ENCODE measurements at places on chromosomes 3 and 15. TPM values are rescaled to one million over a fixed set of nuclear protein-coding genes. Genes with fewer than 3 reads are reported as not detected.

CTXN2 gene
- 0.02 TPM for polyA plus RNA-seq

SHC4 gene
- polyA plus RNA-seq = 1.9 TPM

PCLAF gene
- polyA plus RNA-seq = 46.0 TPM

DNA sequence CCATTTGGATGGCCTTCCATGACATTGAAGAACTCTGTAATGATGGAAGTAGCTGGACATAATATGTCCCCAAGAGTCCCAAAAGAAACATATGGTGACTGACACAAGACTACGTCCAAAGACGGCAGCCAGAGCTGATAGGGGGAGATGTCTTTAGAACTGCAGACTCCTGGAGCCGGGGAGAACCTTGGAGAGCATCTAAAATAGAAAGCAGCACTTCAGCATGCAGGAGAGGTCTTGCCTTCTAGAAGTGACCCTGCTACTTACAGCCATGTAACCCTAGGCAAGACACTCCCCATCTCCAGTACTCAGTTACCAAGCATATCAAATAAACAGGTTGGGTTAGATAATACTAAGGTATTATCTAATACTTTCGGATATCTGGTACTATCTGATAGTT is 143.8 kb upstream of the BCL6 start:
- DNase-seq = no peak

DNA sequence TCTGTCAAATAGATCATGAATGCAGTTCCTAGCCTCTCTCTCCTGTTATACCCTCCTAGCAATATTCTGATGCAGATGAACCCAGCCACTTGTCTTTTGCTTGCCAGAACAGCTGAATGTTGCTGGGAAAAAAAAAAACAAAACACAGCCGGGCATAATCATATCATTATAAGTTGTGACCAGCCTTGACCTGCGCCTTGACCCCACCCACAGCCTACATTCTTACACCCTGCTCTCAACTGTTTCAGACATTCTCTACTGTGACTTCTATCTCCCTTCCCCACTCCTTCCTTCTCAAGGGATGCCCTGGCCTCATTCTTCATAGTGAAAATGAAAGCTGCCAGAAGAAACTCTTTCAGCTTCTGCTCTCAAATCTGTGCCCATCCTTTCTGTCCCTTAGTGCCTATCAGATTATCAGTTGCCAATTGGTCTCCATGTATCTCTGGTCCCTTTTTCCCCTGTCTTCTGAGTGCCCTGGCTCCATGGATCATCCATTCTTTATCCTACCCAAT is 389.1 kb upstream of the TPRG1 start:
- DNase-seq = no peak

DNA sequence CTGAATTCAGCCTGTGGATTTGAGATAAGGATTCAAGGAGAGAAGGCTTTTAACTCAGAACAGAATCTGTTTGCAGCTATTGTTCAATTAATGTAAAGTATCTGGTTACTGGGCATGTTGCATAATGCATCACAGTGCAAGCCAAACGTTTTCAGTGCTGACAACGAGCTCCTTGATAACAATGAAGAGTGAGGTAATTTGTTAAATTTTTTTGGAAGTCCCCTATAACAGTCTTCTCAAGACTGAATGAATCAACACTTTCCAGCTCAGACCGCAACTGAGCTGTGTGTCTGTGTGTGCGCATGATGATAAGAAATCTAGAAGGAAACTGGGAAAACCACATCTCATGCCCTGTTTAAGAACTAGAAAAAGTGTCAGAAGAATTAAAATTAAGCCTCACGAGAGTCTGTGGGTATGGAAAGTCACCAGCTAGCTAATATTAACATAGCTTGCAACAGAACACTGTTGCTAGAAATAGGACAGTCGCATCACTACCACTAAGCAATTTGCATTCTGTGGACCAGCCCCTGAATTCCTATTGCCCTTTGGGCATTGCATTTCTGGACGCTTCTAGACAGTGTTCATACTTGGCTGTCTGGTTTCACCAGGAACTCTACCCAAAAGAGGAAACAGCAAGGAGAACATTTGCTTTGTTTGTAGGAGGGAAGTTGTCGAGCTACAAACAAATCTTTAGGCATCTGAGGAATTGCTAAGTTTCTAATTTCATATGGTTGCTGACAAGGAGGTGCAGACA is 43.7 kb upstream of the ATP2C1 start:
- peak; percentile 38 for DNase-seq

DNA sequence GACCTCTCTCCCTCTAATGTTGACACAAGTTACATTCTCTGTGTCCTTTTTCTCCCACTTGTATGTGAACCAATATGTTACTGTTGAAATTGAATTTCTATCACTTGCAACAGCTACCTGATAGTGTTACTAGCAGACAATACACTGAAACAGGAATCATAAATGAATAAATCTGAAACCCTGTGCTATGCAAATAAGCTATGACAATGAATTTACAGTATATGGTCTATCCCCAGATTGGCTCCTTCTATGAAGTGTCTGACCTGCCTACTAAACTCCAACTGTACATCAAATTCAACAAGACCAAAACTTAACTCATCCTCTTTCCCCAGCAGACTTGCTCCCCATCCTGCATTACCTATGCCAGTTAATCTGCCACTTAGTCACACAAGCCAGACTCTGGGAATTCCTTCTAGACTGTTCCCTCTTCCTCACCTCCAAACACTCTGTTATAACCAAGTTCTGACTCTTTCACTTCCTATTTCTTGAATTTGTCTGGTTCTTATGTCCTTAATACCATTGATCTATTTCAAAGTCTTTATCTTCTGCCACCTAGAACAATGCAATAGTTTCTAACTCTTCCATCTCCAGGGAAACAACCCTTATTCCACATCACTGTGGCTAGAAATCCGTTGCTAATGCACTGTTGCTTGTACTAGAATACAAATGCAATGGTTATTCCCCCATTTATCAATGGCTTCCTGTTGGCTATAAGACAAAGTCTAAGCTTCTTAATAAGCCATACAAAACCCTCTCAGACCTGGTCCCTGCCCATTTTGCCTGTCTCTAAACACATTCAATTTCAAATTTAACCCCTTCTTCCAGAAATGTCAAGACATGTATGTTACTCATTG is 13.4 kb upstream of the ZNF639 start:
- no peak for DNase-seq

- no peak for DNase-seq
These were observed 1.6 kb downstream of the FRMD4B start for GRCh38 chr3:69384326-69384725.

DNA sequence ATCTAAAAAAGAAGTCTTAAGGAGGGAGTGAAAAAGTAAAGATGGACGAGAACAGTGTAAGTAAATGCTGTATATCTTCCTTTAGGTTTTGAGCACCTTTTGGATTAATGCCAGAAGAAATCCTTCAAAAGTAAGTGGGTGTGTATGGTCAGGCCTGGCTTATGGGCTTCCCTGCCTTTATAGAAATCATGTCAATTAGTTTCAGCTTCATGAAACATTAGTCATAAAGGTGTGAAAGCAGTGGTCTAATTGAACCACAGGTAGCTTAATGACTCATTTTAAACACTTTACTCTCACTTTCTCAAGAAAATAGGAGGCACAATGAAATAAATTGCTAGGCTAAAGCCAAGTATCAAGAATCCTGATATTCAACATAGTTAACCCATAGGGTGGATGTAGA is 467.4 kb upstream of the DPPA4 start:
- no peak for DNase-seq

DNA sequence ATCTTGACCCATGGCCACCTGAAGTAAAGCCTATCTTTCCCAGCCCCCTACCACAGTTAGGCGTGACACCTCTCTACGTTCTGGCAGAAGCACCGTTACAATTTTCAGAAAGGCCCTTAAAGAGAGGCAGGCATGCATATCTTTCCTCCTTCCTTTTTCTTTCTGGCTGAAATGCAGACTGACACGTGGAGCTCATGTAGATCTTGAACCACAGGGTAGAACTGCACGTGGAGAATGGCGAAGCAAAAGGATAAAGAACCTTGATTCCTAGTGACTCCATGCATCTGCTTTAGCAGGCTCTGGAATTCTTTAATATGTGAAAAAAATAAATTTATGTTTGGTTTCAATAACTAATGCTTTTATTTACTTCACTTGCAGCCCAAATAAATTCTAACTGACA is 166.6 kb downstream of the CPNE4 start:
- no peak for DNase-seq

GRCh38 chr3:174620138-174620537 is 239.0 kb upstream of the NAALADL2 start:
- no peak for DNase-seq

DNA sequence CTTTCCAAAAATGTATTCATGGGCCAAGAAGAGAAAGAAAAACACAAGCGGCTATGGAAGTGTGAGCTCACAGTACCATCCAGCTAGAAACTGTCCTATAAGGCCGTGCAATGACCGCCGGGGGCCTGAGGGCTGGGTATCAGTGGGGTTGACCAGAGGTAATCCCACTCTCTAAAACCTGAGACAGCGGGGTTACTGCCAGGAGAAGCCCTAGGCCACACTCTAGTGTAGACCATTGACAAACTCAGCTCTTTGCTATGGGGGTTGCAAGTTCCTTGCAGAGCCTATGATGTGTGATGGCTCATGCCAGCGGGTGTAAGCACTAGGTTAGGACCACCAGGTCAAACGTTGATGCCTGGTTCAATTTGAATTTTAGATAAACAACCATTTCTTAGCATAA is 25.9 kb upstream of the SLCO2A1 start:
- no peak for DNase-seq

DNA sequence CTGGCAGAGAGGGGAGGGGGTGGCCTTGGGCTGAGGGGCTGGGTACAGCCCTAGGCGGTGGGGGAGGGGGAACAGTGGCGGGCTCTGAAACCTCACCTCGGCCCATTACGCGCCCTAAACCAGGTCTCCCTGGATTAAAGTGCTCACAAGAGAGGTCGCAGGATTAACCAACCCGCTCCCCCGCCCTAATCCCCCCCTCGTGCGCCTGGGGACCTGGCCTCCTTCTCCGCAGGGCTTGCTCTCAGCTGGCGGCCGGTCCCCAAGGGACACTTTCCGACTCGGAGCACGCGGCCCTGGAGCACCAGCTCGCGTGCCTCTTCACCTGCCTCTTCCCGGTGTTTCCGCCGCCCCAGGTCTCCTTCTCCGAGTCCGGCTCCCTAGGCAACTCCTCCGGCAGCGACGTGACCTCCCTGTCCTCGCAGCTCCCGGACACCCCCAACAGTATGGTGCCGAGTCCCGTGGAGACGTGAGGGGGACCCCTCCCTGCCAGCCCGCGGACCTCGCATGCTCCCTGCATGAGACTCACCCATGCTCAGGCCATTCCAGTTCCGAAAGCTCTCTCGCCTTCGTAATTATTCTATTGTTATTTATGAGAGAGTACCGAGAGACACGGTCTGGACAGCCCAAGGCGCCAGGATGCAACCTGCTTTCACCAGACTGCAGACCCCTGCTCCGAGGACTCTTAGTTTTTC is 4.9 kb downstream of the ISL2 start:
- DNase-seq = peak; percentile 19

DNA sequence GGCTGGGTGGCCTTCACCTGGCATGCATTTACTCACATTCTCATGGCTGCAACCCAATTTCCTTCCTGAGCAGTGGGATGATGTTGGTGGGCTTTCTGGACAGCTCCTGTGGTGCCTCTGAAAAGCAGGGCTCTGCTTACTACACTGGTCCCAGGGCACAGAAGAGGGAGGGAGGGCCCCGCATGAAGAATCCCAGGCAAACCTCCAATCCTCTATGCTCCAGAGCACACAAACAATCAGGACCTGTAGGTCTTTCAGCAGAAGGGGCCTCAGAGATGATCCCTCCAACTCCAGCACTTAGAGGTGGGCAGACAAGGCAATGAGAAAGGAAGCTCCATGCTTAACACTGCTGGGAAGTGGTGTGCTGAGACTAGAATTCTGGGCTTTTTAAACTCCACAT is 231.7 kb upstream of the ICE2 start:
- DNase-seq = no peak

DNA sequence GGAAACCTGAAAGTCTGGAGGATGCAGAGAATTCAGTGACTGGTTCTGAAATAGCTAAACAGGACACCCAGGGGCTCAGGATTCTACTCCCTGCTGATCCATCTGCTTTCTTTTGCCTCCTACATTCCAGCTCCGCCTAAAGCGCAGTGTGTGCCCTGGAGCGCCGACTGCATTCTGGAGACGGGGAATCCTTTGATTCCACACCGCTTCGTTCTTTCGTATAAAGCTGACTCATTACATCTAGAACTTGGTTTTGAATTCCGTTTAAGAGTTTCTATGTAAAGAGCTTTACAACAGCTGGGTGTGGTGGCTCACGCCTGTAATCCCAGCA is 61.8 kb downstream of the SENP2 start:
- no peak for DNase-seq

- DNase-seq = no peak
These were observed 55.0 kb upstream of the CTDSPL start for GRCh38 chr3:37806505-37807200.

DNA sequence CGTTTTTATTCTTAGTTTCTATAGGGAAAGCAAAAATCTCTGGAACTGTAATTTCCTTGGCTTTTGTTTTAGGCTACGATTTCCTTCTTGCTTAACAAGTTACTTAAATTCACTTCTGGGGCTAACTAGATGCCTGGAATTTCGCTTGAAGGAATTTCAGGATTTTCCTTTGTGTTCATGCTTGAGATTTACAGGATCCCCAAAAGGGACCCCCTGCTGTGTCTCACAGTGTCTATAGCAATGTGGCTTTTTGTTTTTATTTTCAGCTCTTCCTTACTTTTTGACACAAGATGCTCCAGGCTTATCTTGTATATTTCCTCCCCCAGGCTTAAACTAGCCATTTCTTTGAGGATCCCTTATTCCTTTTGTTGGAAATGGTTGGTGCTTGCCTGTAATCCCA is 95.5 kb upstream of the DPPA4 start:
- no peak for DNase-seq

- no peak for DNase-seq
These were observed 302.2 kb upstream of the CTDSPL start for GRCh38 chr3:37559461-37559860.

DNA sequence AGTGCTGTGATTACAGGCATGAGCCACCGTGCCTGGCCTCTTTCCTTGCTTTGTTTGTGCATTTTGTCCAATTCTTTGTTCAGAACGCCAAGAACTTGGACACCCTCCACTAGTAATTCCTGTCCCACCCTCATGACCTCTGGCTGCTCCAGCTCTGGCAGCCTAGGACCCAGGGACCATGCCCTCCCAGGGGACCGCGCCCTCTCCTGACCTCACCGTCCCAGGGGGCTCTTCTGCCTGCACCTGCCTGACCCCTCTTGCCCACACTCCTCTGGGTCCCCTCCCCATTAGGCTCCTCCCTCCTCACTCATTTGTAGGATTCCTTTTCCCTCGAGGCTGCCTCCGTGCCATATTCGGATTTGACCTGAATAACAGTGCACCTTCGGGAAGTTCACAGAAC is 41.1 kb downstream of the FSD2 start:
- DNase-seq = no peak
